ENCODE measurements at places on chromosomes 2 and 18.

DNA sequence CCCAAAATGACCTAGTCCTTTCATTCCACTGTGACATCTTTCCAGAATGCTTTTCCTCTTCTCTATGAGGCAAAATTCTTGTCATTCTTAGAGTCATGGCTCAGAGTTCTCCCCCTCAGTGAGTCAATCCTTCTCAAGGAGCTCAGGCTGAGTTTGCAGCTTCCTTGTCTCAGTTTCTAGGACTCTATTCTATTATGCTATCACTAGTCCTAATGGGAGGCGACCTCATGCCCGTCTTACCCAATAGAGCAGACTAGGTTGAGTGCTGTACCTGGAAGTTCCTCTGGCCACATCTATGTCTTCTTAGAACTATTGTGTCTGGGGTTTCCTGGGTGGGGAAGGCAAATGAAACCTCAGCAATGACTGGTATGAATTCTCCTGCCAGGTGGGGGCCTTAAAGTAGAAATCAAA is 51.5 kb downstream of the HAUS1 start:
- no peak for DNase-seq

GRCh38 chr2:190713471-190713870 is 64.6 kb downstream of the NAB1 start:
- DNase-seq, result no peak

DNA sequence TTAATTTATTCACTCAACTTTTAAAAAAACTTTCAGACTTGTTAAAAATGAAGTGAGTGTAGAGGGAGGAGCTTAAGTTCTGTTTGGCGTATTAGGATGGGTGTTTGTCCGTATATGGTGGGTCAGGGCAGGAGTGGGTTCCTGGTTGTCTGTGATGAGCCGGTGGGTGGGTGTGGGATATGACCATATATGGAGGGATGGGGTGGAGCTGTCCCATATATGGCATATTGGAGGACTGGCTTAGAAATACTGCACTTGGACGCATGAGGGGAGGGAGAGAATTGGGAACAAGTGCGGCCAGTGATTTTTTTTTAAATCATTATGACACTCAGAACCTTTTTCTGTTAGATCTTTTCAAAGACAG is 1.5 kb downstream of the KDM3A start:
- peak; percentile 59 for DNase-seq

DNA sequence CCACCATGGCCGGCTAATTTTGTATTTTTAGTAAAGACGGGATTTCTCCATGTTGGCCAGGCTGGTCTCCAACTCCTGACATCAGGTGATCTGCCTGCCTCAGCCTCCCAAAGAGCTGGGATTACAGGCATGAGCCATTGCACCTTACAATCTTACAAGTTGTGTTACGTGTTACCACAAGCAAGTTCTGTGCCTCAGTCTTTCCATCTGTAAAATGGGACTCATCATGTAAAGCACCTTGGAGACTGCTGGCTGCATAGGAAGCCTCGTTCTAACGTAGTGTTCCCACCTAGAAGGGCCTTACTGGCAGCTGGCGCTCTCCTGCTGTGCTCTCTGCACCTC is 10.0 kb downstream of the DNAJB2 start:
- no peak for DNase-seq

GRCh38 chr2:240643811-240644150 is 18.5 kb downstream of the GPR35 start:
- no peak for DNase-seq

GRCh38 chr2:118246726-118247125 is 158.5 kb downstream of the INSIG2 start:
- DNase-seq, result no peak

- DNase-seq, result no peak
These were observed 303.3 kb downstream of the GBX2 start for GRCh38 chr2:235864733-235865515.

DNA sequence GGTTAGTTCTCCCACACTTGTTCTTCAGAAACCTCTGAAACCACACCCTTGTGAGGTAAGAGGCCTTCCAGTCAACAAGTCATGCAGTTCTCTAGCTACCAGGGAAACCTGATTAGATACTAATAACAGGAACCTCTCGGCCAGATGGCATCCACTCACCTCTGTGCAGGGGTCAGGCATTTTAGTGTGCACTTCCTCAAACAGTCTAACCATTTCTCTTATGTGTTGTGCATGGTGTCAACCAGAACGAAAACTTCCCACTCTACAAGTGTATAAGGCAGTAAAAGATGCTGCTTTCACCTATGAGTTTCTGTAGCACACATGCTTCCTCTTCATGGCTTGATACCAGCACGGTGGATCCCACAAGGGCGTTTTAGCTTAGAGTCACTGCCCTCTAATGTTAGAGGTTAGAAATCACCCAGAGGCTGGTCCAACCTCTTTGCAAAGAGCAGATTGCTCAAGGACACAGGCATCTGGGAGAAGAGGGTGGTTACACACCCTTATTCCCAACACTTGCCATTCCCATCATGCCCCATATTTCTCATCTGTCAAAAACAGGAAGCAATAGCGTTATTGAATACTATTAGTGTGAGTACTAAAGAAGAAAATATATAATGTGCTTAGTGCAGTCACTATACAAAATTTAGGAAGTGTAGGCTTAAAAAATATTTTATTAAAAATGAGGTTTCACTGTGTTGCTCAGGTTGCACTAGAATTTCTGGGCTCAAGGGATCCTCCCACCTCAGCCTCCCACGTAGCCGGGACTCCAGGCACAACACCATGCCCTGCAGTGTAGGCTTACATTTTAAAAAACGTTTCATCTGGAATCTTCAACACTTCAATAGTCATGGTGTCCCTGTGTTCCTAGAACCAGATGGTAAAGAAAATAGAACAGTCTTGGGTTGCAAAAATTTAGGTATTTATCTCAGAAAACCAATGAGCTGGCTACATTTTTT is 34.5 kb upstream of the RAB31 start:
- no peak for DNase-seq

DNA sequence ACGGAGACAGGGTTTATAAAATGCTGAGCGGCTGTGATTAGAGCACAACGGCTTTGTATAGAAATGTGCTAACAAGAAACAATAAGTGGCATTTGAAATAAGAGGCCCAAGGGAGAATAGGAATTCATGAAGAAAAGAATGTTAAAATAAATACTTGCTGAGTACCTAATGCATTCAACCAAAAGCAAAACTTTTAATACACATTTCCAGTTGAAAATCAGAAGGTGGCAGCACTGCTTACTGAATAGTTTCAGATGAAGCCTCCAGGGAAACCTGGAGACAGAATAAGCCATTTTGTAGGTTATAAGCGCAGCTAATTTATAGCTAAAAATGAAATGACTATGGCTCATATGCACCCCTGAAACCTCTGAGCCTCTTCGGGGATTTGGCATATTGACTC is 286.6 kb downstream of the DPP10 start:
- no peak for DNase-seq

DNA sequence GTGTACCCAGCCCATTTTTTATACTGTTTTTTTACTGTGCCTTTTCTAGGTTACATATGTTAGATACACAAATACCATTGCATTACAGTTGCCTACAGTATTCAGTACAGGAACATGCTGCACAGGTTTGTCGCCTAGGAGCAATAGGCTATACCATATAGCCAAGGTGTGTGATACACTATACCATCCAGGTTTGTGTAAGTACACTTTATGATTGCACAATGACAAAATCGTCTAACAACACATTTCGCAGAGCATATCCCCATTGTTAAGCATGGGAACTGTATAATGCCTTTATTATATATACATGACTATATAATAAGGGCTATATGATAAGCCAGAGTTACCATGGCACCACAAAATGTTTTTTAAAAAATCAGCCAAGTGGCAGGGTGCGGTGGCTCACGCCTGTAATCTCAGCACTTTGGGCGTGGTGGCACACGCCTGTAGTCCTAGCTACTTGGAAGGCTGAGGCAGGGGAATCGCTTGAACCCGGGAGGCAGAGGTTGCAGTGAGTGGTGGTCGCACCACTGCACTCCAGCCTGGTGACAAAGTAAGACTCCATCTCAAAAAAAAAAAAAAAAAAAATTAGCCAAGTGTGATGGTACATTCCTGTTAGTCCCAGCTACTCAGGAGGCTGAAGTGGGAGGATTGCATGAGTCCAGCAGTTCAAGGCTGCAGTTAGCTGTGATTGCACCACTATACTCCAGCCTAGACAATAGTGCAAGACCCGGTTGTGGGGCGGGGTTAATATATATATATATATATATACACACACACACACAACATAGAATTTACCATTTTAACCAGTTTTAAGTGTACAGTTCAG is 2.8 kb upstream of the CENPA start:
- no peak for DNase-seq

- DNase-seq, result no peak
These were observed 144.6 kb upstream of the EPHA4 start for GRCh38 chr2:221716426-221717303.

GRCh38 chr2:52356556-52356955 is 1324.6 kb upstream of the NRXN1 start:
- DNase-seq, result no peak

GRCh38 chr18:48949606-48950535 is 894 bp downstream of the SMAD7 start:
- no peak for DNase-seq

DNA sequence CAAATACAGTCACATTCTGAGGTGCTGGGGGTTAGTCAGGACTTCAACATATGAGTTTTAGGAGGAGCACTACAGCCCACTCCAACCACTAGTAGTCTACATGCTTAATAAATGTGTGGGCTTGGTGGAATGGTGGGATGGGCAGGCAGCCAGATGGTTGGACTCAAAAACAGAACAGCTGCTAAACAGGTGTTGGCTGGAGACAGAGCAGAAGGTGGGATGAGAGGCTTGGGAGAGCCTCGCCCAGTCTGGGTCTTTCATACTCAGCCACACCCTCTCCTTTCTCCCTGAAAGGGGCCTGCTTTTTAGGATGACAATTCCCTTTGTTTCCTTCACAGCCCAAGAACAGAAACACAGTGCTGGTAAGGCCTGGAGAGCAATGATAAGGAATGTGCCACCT is 143.9 kb upstream of the KLHL29 start:
- DNase-seq, result no peak

DNA sequence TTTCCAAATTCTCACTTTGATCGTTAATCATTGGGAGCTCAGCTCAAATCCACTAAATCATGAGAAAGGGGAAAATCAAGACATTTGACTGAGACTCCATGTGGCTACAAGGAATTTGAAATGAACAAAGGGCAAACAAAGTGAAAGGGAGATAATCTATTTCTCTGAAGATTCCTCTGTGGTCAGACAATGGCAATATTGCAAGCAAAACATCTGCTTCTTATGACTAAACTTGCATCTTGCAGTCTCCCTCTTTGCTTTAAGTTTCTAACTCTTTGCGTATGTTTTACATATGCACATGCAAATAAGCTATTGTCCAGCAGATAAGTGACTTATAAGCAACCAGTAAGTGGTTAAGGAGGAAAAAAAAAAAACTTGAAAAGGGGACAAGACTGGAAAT is 299.1 kb upstream of the NXPH2 start:
- DNase-seq, result no peak

DNA sequence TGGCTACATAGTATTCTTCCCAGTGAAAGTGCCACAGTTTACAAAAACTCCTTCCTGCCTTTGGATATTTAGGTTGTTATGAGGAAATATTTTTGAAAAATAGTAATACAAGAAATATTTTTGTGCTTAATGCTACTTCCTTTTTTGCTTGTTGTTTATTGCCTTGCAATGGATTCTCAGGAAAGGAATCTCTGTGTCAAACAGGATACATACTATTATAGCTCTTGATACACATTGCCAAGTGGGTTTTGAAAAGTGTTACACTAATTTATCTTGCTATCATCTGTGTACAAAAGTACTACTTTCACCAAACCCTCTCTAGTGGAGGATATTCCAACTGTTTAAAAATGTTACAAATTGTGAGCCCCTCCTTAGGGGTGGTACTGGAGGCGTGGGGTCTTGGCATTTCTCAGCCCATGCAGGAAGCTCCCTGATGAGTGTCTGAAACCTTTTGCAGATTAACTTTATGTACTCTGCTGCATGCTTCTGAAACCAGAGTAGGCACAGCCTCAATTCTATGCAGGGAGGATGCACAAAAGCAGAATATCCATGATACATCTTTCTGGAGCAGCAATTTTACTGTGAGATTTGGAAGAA is 54.5 kb downstream of the EVA1A start:
- no peak for DNase-seq

DNA sequence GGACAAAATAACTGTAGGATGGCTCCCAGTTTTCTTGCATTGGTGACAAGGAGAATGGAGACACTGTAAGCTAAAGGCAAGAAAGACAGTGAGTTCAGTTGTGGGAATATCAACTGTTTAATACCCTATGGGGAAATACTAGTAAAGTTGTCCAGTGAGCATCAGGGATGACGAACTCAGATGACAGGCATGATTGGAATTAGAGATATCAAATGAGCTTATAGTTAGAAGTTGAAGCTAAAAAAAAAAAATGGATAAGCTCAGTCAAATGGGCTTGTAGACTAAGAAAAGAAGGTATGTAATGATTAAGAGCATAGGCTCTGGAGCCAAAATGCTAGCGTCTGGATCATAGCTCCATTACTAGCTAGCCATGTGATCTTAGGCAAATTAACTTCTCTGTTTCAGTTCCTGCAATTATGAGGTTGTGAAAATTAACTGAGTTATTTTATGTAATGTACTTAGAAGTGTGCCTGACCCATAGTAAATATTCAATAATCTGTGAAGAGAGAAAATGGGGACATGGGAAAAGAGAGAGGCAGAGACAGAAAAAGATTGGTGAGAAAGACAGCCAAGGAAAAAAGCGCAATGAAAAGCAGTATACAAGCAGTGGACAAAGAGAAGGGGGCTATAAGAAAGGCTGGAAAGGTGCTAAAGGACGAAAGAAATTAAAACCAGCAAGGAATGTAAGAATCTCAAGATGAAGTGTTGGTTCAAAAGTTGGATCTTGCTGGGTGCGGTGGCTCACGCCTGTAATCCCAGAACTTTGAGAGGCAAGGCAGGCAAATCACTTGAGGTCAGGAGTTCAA is 95.7 kb upstream of the SLC39A10 start:
- no peak for DNase-seq

All from smooth muscle cell of the brain vasculature (primary cell).